DMS53 (cell line): ENCODE measurements at places on chromosomes 3 and 15.

DNA sequence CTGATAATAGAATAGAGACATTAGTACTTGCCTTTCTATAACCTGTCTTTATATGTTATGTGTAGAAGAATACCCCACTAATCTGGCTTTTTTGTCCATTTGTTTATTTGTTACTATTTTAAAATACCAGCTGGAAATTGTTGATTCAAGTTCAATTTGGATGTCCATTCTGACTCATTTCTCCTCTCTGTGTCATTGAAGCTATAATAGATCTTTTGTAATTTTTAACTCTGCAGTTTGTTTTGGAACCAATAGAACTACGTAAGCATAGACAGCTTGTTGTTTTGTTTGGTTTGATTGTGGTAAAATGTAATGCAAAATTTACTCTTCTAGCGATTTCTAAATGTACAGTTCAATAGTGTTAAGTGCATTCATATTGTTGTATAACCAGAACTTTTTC is 390.4 kb downstream of the ZIC1 start:
- peak; percentile 14 for DNase-seq

DNA sequence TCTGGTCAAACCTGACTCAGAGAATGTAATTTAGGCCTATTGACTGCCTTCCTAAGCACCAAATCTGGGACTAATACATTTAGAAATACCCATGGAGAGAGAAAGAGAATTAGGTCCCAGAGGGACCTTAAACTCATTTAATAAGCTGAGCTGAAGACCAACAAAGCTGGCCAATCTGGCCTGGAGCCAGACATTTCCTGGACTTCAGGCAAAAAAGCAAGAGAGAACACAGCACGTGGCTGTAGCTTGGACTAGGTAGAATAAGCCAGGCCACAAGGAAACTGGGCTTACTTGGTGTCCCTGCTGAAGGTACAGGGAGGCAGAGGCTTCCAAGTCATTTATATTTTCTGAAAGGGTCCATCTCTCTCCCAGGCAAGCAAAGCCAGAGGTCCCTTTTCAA is 88.1 kb downstream of the RTP4 start:
- DNase-seq, result no peak

DNA sequence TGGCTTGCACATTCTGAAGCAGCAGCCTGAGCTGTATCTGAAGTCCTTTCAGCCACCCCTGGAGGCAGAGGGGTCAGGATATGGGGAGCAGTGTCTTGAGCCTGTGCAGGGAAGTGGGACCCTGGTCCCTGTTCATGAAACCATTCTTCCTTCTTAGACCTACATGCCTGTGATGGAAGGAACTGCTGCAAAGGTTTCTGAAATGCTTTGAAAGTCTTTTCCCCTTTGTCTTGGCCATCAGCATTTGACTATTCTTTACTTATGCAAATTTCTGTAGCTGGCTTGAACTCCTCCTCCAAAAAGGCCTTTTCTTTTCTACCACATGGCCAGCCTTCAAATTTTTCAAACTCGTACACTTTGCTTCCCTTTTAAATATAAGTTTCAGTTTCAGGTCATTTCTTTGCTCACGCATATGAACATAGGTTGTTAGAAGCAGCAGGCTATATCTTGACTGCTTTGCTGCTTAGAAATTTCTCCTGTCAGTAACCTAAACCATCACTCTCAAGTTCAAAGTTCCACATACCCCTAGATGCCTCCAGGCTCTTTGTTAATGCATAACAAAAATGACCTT is 62.3 kb downstream of the GALK2 start:
- DNase-seq, result no peak

GRCh38 chr15:80455668-80456442 is 51.7 kb downstream of the ARNT2 start:
- DNase-seq, result peak; percentile 69

- no peak for DNase-seq
Measured at GRCh38 chr3:48433472-48434118, 3.7 kb upstream of the PLXNB1 start.

DNA sequence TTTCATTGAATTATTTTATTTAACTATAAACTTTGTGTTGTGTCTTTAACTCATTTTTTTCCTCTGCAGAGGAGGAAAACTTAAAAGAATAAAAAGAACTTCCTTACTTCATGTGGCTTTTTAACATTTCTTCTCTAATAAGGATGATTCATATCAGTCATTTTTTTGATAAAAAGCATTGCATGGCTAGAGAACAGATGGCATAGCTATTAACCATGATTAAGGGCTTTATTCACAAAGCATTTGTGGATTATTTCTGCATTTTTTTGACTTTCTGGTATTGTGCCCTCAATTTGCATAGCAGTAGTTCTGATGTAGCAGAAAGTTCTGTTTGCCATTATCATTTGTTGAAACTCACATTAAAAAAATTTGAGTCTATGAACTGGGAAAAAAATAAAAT is 540.8 kb downstream of the SI start:
- no peak for DNase-seq

DNA sequence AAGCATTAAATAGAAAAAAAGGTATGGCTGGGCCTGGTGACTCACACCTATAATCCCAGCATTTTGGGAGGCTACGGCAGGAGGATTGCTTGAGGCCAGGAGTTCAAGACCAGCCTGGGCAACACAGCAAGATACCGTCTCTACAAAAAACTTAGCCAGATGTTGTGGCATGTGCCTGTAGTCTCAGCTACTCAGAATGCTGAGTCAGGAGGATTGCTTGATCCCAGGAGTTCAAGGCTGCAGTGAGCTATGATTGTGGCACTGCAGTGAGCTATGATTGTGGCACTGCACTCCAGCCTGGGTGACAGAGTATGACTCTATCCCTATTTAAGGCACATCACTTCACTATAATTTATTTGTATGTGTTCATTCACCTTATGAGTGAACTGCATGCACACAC is 54.3 kb downstream of the SLC4A7 start:
- DNase-seq, result no peak

- no peak for DNase-seq
Measured at GRCh38 chr3:30496066-30496966, 110.1 kb upstream of the TGFBR2 start.

DNA sequence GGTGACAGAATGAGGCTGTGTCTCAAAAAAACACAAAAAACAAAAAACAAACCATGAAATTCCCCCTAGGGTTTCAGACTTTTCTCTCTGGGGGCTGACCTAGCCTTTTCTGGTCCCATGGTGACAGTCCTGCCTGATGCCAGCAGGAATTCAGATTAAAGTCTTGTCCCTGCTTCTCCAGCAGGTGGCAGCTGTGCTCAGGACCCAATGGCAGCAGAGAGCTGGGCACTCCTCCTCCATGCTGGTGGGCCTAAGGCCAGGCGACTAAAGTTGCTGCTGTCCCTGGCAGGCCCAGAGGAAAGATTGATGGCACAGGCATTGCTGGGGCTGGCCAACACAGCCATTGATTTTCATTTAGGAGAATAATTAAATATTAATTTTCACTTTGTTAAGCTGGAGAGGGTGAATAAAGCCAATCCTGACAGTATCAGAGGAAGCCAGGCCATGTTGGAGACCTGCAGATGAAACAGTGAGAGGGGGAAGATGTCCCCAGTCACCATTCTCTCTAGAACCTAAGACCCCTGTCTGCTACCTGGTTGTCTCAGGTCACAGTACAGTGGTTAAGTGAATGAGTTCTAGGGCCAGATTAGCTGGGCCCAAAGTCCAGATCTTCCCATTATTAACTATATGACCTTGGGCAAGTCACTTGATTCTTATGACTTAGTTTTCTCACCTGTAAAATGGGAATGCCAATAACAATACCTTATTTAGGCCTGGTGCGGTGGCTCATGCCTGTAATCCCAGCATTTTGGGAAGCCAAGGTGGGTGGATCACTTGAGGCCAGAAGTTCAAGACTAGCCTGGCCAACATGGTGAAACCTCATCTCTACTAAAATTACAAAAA is 7.1 kb downstream of the CELF6 start:
- peak; percentile 79 for DNase-seq

GRCh38 chr3:14318646-14319045 is 83.8 kb upstream of the SLC6A6 start:
- DNase-seq, result no peak

- DNase-seq, result no peak
Measured at GRCh38 chr3:46677411-46677726, 16.1 kb downstream of the ALS2CL start.

DNA sequence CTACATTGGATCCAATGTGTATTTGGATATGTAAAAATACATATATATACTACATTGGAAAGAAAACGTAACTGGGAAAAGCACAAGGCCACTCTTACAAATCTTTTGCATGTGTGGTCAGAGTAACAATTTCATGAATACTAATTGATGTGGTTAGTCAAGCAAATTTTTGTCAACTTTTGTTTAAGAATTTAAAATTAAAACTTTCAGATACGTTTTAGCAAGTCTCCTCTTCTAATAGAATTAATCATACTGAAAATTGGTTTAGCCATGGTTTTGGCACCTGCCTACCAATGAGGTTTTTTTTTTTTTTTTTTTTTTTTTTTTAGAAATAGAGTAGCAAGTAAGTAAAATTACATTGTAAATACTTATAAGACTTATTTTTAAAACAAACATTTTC is 153.0 kb upstream of the CGNL1 start:
- peak; percentile 8 for DNase-seq

DNA sequence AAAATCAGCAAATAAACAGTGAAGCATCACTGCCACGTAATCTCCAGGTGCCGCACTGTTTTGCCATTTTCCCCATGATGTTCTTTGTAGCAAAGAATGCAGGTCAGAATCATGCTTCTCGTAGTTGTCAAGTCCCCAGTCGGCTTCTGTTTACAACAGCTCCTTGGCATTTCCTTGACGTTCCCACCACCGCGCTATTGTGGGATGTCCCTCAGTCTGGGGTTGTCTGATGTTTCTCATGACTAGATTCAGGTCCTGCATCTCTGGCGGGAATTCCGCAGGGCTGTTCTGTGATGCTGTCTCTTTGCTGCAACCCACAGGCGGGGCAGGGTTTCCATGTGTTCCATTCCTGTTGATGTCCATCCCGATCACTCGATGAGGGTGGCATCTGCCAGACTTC is 117.9 kb upstream of the SMAD3 start:
- DNase-seq, result no peak

DNA sequence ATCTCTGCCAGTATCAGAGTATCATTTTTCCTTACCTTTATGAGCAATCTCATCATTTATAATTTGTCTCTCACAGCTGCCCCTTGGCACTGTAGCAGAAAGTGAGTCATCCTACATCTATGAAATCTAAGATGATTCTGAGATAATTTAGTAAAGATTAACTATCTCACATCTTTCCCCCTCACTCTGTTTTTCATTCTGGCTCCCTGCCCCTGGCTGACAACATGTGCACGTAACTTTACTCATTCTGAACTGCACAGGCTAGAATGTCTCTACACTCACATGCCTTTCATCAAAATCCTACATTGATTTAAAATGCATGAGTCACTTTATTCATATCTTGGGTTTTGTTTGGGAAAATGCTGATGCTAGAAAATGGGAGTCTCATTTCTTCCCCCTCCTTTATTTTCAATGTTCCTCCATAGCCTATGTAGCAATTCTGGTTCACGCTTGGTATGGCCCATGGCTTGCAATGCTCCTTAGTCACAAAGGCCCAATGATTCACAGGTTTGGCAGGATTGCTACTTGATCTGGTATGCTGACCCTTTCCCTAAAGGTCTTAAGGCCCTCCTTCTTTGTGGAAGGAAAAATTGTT is 838.5 kb downstream of the TUSC7 start:
- peak; percentile 31 for DNase-seq

GRCh38 chr3:67516496-67516895 is 137.9 kb downstream of the SUCLG2 start:
- DNase-seq, result no peak

DNA sequence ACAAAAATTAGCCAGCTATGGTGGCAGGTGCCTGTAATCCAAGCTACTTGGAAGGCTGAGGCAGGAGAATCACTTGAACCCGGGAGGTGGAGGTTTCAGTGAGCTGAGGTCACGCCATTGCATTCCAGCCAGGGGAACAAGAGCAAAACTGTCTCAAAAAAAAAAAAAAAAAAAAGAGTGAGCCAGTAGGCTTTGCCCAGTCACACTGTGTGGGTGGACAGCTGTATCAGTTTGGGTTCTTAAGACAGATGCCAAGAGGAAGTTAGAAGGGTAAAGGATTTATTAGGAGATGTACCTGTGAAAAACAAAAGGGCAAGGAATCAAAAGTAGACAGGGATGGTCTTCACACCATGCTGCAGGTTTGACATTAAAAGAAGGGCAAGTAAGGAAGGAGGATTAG is 86.1 kb upstream of the CGNL1 start:
- DNase-seq, result no peak

DNA sequence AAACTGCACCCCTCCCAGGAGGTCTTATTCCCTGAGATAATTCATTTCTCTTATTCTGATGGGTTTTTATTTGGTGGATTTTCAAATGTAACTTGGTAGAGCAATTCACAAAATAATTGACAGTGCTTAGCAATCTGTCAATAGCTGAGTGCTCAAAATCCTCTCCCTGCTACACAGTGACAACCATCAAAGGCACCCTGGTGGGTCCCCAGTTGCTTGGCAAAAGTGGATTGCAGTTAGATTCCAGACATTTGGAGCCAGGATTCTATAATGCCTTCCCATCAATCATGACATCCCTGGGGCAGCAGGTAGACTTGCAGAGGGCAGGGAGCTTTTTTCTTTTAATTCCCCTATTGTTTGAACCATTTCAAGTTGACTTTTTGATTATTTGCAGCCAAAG is 59.0 kb downstream of the FHIT start:
- no peak for DNase-seq

DNA sequence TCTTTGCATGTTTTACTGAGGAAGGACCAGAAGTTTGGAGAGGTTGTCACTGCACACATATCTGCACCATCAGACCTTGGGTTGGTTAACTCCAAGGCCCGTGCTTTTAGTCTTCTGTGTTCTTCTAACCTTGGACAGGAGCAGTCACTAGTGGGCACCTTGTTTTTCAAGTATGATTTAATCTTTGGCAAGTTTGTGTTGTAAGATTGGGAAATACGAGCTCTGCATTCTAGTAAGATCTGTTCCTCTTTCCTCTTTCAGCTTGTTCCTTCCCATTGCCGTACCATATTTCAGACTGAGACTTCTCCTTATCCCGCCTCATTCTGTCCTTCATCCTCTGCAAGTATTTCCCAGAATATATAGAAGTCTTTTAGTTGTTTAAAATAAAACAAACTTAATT is 5.1 kb downstream of the TMOD2 start:
- no peak for DNase-seq

DNA sequence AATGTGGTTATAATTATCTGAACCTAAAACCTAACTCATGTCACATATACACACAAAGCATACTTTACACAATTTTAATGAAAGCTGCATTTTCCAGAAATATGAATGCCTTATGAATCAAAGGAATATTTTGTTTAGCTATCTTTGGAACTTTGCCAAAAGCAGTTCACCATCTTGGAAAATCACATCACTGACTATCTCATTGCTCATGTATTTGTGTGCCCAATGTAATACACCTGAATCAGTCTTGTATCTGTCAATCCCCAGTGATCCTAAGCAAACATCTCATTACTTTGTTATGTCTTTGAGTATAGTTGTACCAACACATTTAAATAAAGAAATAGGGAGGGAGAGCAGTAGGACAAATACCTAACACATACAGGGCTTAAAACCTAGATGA is 15.6 kb upstream of the CD47 start:
- no peak for DNase-seq

GRCh38 chr3:57256844-57257243 is 29.3 kb downstream of the APPL1 start:
- DNase-seq, result no peak

GRCh38 chr15:33839540-33839939 is 128.8 kb upstream of the CHRM5 start:
- DNase-seq, result no peak

GRCh38 chr3:9901967-9902366 is 681 bp upstream of the IL17RE start:
- no peak for DNase-seq

GRCh38 chr3:117443014-117443413 is 733.4 kb downstream of the TUSC7 start:
- DNase-seq, result no peak

- DNase-seq, result no peak
Measured at GRCh38 chr3:141372656-141373055, 4.4 kb downstream of the ZBTB38 start.
